ENCODE measurements at places on chromosomes 3 and 15.

DNA sequence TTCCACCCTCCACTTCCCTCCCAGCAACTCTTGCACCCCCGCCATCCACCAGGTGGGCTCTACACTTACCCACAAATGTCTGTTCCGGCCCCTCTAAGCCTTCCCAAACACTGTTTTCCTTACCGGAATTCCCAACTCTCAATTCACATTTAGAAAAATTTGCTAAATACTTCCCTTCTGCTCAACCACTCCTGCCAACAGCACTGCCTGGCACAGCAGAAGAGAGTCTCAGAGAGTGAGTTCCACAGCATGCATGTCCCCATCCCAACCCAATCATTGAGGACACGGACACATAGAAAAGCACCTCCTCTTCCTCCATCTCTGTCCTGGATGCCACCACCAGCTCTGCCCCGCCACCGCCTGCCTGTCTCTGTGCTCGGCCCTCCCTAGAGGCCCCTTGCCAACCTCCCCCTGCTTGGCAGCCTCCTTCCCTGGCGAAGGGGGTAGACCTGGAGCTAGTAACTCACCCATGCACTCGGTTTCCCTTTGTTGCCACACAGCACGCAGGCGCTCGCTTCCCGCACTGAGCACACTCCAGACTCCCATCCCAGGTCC is 66.2 kb upstream of the SLC6A1 start:
- DNase-seq, result no peak

- DNase-seq, result no peak
These were observed 801.2 kb upstream of the ARPP21 start for GRCh38 chr3:34837848-34838741.

DNA sequence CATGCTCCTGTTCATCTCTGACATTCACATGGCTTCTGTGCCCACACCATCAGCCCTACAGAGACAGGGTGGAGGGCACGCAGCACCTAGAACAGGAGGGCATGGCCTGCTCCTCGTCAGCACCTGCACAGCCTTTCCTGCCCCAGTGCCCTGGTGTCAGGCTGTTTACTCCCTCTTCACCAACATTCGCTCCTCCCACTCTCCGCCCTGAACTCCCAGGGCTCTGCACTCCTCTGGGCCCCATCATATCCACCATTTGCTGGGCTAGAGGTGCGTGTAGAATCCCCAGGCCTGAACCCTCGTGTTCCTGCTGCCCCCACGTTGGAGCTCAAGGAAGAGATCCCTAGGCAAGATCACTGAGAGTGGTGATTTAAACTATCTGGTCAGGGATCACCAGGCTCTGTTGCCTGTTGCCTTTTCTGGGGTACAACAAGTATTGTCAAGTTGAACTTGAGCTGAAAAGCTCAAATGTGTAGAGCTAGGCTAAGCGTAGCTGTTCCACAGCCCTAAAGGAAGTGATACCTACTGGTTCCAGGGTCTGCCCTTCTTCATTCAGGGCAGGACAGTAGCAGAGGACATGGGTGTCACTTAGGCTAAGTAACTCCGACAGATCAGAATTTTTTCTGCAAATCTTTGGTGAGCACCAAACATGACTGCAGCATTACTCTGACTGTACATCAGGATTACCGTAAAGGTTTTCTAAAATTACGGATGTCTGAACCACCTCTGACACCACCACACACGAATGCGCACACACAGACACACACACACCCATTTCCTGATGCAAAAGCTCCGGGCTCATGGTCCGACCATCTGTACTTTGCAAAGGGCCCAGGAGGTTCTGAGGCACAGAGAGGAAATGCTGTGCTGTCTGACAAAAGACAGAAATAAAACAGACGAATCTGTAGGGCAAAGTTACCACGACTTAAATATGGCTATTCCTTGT is 43.7 kb upstream of the GNB5 start:
- DNase-seq, result no peak

DNA sequence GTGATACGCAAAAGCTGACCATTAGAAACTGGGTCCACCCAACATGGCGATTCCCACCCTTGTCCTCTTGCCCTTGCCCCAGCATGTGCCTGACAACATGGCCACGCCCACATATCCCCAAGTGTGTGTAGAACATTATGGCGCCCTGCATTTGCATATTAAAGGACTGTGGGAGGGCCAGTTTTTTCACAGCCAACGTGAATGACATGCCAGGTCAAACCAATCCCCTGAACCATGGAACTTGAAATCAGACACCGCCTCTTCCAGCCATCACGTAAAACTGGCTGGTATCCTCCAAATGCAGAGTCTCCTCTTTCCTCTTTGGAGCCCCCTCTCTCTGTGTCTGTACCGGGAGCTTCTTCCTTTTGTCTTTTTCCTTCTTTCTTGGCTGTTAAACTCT is 156.7 kb upstream of the EPHA6 start:
- DNase-seq, result no peak
